Fibroblast of lung (primary cell): ENCODE measurements at places on chromosomes 2 and 18. TPM values are rescaled to one million over a fixed set of nuclear protein-coding genes. Genes with fewer than 3 reads are reported as not detected.

RIT2 gene
- total RNA-seq, result not detected in 2 replicates

SCYGR4 gene
- total RNA-seq, result not detected in 2 replicates

STARD6 gene
- total RNA-seq, result 0.33 TPM in 1 of 2 replicates, not detected in the other

RPIA gene
- 6.4 and 6.7 TPM in 2 replicates for total RNA-seq

SEPTIN10 gene
- 90.3 and 101 TPM in 2 replicates for total RNA-seq

IL1F10 gene
- not detected in 2 replicates for total RNA-seq

- no peaks in the 10 kb centered on the region for H3K27me3 ChIP-seq
- H3K27ac ChIP-seq, result no peak overlapping the region
- DNase-seq, result peak; percentile 30
- H3K4me1 ChIP-seq, result no peaks in the 10 kb centered on the region
Measured at GRCh38 chr2:233535271-233535670, 31.3 kb downstream of the USP40 start.

DNA sequence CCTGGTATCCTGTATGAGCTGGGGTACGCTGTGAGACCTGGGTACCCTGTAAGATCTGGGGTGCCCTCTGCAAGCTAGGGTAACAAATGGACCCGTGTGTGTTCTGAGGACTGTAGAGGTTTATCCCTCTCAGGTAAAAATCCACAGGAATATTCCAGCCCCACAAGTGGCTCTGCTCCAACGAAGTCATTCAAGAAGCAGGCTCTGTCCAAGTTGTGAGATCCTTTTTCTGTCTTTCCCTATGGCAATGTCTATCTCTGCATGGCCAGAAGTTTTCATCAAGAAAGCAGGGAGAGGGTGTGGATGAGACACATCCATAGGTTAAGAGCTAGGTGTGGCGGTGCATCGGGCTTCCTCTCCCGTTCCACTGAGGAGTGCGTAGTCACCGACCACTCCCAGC is 43.0 kb downstream of the PTGR3 start:
- no peaks in the 10 kb centered on the region for H3K36me3 ChIP-seq
- H3K27ac ChIP-seq, result no peak overlapping the region
- DNase-seq, result no peak
- no peak overlapping the region for H3K4me3 ChIP-seq

DNA sequence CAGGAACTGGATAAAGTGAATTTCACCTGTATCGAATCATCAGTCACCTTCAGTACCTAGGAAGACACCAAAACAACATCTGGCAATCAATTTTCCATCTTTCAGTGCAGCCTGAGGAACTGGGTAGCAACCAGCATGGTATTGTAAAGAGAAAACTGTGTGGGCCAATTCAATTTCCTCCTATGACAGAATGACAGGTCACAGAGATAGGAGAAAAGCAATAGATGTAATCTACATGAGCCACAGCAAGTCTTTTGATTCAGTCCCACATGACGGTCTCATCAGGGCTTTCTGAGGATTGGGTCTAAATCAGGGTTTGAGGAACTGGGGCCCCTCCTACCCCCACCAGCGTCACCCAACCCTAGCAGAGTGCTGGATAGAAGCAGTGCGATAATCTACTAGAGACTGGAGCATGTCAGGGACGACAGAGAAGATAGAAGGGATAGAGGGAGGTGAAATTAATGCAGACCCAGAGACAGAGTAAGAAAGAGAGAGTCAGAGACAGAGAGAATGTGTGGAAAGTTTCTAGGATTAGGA is 268.7 kb downstream of the LRRTM1 start:
- no peak overlapping the region for H3K27ac ChIP-seq
- H3K36me3 ChIP-seq, result no peaks in the 10 kb centered on the region
- no peak overlapping the region for H3K4me3 ChIP-seq
- no peak for DNase-seq
- H3K27me3 ChIP-seq, result no peaks in the 10 kb centered on the region

DNA sequence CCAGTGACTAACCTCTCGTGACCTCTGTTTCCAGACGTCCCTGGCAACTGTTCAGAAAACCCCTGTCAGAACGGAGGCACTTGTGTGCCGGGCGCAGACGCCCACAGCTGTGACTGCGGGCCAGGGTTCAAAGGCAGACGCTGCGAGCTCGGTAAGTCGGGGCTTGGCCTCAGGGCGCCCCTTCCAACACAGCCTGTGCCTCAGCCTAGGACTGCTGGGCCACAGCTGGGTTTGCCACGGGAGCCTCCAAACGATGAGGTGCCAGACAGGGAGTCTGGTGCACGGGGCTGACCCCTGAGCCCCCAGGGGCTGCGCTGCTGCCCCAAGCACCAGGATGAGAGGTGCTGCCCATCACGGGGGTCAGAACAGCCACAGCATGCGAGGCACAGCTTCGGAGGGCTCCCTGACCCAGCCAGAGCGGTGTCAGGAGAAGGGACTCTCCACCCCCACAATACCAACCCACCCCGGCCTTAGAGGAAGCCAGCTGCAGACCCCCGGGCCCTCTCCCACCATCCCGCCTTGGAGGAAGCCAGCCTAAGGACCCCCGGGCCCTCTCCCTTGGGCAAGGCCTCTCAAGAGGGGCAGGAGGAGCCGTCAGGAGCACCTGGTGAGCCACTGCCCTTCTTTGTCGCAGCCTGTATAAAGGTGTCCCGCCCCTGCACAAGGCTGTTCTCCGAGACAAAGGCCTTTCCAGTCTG is 20.3 kb downstream of the MTERF4 start:
- H3K27ac ChIP-seq, result no peak overlapping the region
- no peak overlapping the region for H3K4me3 ChIP-seq
- no peaks in the 10 kb centered on the region for H3K27me3 ChIP-seq
- H3K4me1 ChIP-seq, result no peaks in the 10 kb centered on the region

DNA sequence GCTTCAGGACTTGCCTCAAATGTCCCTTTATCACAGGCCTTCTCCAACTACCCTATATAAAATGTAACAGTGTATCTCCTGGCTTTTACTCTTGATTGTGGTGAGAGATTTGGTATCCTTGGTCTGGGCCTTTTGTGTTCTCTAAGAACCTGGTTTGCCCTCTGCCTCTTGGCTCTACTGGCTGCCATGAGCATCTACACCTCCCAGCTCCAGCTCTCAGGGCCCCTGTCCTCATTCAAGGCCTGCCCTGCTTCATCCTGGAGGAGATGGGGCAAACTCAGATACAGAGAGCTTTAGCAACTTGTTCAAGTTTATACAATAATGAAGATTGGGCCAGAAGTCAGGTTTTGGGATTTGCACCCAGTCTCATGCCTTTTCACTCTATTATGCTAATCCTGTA is 45.0 kb downstream of the QPCT start:
- peaks cover 21% of the 10 kb centered on the region for H3K4me1 ChIP-seq
- no peak overlapping the region for H3K27ac ChIP-seq
- DNase-seq, result no peak
- H3K36me3 ChIP-seq, result no peaks in the 10 kb centered on the region
- no peaks in the 10 kb centered on the region for H3K27me3 ChIP-seq
- H3K4me3 ChIP-seq, result no peak overlapping the region

- H3K4me3 ChIP-seq, result no peak overlapping the region
- no peaks in the 10 kb centered on the region for H3K27me3 ChIP-seq
- no peaks in the 10 kb centered on the region for H3K36me3 ChIP-seq
- no peaks in the 10 kb centered on the region for H3K4me1 ChIP-seq
- DNase-seq, result no peak
- H3K27ac ChIP-seq, result no peak overlapping the region
Measured at GRCh38 chr18:12074736-12075135, 18.9 kb upstream of the ANKRD62 start.

DNA sequence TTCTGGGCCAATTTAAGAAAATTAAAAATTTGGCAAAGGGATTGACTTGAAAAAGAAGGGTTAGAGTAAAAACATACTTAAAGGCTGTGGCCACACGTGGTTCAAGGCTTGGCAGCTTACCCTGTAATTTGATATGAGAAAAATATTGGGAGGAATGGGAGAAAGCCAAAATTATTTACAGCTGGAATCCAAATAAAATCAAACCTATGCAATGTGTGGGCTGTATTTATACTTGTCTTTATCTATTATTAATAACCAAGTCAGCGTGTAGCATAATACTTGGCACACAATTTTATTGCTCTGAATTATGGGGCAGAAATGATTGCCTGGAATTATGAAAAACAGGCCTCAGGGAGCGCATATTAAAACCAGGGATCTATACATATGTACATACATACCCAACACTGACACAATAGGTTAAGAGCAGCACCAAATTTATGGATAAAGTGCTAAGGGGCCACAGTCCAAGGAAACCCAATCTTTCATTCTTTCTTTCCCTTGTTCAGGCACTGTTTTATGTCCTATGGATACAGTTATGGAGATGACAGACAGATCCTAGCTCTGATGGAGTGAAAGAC is 35.6 kb downstream of the FAM124B start:
- no peak for DNase-seq
- H3K4me1 ChIP-seq, result no peaks in the 10 kb centered on the region

GRCh38 chr2:158179660-158180059 is 78.0 kb downstream of the UPP2 start:
- no peaks in the 10 kb centered on the region for H3K36me3 ChIP-seq
- no peaks in the 10 kb centered on the region for H3K4me1 ChIP-seq
- H3K27ac ChIP-seq, result no peak overlapping the region
- no peak for DNase-seq

GRCh38 chr2:240959214-240959940 is 39.0 kb upstream of the SNED1 start:
- DNase-seq, result no peak
- no peaks in the 10 kb centered on the region for H3K36me3 ChIP-seq
- H3K4me1 ChIP-seq, result peaks cover 23% of the 10 kb centered on the region
- peaks cover 11% of the 10 kb centered on the region for H3K27me3 ChIP-seq
- no peak overlapping the region for H3K4me3 ChIP-seq
- no peak overlapping the region for H3K27ac ChIP-seq
